ENCODE measurements at places on chromosomes 2 and 18. TPM values are rescaled to one million over a fixed set of nuclear protein-coding genes. Genes with fewer than 3 reads are reported as not detected.

Gene SERPINB10
- not detected for total RNA-seq

DNA sequence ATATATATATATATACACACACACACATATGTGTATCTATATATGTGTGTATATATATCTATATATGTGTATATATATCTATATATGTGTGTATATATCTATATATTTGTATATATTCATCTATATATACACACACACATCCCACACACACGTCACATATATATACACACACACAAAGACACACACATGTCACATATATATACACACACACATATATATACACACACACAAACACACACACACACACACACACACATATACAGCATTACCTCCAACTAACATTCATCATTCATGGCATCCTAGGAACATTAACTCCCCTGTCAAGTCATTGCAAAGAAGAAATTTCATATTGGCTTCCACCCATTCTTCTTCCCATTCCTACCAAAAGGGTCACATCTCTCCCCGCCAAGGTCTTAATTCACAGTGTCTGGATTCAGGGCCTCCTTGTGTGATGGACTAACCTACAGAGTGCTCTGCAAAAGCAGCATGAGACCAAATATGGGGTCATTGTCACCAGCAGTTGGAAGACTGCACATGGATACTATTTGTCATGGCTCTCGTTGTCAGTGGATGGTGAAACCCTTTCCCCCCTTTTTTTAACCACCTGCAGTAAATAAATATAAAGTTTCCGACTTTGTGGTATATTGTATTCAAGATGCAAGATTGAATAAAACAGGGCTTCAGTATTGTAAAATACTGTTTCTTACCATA, 67.0 kb downstream of the IRS1 start:
- DNase-seq, result no peak

- no peak for DNase-seq
Measured at GRCh38 chr2:105541189-105542050, 142.6 kb upstream of the FHL2 start.

DNA sequence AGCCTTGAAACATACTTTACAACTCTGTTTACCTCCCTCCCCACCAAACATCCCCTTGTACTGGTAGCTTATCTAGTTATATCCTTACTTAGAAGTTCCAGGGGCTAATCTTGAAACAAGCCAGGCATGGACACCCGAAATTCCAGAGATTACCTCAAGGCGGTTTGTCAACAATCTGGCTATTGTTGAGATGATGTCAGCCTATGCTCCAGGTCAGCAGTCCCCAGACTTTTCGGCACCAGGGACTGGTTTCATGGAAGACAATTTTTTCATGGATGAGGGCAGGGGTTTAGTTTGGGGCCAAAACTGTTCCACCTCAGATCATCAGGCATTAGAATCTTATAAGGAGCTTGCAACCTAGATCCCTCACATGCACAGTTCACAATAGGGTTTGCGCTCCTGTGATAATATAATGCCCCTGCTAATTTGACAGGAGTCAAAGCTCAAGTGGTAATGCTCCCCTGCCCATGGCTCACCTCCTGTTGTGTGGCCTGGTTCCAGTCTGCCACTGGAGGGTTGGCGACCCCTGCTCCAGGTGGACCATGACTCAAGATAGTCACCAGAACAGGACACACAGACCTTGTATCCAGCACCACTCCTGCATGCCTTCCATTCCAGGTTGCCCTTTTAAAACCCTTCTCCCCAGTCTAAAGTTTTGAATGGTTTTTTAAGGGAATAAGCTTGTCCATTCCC, 171.2 kb downstream of the SPAG16 start:
- no peak for DNase-seq

- DNase-seq, result no peak
Measured at GRCh38 chr2:3125761-3126130, 251.9 kb downstream of the EIPR1 start.

Measured in endothelial cell of umbilical vein (primary cell).